ENCODE measurements at places on chromosomes 11 and 22.

DNA sequence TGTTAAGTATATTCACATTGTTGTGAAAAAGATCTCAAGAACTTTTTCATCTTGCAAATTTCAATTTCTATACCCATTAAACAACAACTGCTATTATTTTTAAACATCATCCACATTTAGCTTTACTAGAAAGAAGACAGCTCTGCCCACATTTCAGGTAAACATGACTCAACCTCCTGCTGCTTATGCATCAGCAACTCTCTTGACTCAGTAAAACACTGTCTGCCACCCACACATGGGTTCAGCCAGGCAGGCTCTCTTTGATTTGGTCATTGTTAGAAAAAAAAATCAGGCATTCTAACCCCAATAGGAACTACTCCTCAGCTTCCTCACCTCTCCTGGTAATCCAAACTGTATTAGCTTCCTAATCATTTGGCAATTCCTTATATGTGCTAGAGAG, 5.1 kb upstream of the ENDOD1 start:
- DNase-seq: no peak

GRCh38 chr11:69000831-69001242, 12.2 kb downstream of the MRGPRF start:
- DNase-seq: no peak

DNA sequence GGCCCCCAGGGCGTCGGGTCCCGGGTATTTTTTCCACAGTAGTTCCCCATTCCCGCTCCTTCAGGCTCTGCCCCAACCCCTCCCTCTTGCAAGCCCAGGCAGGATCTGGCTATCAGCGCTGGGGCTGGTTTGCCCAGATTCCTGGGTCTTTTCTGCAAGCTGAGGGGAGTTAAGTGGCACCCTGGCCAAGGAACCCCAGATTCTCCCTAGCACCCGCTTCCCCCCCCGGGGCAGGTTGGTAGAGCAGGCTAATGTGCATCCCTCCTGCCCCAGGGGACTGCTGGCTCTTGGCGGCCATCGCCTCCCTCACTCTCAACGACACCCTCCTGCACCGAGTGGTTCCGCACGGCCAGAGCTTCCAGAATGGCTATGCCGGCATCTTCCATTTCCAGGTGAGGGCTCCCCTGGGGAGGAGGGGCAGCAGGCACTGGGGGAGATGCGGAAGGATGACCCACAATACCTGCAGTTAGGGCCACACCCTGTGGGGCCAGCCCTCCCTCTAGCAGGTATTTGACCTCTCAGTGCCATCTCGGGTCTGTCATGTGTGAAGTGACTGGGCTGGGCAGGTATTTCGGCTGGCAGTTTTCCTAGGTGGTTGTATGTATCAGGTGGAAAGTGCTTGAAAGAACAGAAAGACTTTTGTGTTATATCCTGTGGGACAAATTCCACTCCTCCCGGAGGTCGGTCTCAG, 1.6 kb downstream of the CAPN1 start:
- DNase-seq: no peak

DNA sequence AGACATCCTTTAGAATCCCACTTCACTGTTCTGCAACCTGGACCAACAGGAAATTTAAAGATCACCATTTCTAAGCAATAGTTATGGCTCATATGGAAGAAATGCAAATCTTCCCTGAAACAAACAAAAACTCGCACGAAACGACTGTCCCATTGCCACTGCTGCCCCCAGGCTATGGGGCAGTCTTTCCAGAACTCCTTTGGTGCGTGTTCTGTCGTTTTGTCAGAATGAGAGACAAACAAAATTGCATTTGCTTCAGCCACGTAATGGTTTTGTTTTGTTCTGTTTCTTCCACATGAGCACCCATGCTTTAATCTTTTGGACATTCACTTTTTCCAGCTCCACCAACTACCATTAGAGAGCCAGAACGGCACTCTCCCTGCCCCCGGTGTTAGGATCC, 10.8 kb upstream of the FBLN1 start:
- DNase-seq: no peak

- DNase-seq: no peak
Observed at GRCh38 chr11:78806214-78807004, 231.7 kb upstream of the NARS2 start.

DNA sequence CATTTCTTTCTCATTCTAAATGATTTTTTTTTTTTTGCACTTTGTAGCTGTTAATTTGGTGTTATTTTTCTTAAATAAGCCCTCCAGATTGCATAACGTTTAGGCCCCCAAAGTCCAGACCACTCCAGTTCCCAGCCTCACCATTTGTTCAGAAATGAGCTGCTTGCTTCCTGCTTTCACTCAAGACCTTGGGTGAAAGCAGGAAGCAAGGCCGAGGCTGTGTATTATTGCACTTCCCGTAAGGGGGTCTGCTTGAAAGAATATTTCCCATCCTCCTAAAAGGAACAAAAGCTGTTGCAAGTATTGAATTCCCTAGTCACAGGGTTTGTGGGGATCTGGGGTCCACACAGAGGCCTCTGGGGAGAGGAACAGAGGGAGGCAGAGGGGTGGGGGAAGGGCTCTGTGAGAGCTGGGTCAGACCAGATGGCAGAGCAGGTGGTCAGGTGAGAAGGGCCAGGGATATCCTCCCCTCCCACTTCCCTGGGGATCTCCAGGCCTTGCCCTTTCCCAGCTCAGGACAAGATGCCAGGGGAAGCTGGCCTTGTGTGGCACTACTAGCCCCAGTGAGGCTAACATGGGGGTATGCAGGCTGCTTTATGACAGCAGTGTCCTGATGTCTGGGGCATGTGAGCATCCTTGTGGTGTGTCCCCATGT, 51.6 kb upstream of the MYEOV start:
- no peak for DNase-seq

DNA sequence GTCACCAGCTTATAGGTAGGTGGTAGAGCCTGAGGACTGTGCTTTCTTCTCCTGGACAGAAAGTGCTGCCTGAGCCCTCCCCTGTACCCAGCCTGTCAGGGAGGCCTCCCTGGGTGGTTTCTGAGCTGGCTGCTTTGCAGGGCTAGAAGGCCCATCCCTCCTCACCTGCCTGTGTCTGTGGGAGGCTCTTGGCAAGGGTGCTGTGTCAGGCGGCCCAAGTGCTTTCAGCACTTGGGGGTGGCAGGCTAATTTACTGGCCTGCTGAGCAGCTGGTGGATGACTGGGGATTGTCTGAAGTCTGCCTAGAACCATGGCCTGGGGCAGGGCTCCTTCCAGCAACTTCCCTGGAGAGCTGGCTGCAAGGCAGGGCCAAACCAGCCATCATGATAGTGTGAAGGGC, 139.0 kb upstream of the NAV2 start:
- DNase-seq: no peak

DNA sequence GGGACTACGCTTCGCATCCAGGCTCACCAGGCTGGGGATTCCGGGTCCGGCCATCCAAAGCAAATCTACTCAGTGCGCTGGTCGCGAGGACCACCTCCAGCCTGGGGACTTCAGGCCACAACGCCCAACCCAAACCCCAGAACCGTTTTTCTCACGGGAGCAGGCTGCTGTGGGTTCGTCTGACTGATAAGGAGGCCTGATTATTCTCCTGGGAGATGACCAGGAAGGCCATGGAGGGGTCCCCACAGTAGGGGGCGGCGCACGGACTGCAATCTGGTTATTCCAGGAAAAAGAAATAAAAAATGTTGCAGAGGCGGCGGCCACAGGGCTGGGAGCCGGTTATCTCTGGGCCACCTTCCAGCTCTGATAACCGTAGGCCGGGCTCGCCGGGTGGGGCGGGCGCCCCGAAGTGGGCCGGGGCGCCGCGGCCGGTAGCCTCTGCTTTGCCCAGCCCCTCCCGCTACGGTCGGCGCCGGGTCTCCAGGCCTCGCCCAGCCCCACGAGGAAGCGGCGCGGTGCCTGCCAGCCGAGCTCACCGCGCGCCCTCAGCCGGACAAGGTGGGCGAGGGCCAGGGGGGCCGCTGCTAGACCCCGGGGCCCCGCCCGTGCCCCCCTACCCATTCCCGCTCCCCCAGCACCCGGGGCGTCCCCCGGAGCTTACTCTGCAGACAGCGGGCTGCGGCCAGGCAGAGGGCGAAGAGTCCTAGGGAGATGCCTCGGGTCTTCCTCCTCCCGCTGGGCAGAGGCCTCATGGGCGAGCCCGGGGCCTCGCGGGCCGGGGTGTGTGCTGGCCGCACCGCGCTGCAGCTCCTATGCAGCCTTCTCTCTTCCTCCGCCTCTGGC, 446 bp downstream of the VSTM5 start:
- DNase-seq: no peak

GRCh38 chr22:37824674-37825641, 1.8 kb downstream of the GALR3 start:
- DNase-seq: no peak

- DNase-seq: no peak
Observed at GRCh38 chr11:61092280-61092766, 10.0 kb upstream of the CD5 start.

DNA sequence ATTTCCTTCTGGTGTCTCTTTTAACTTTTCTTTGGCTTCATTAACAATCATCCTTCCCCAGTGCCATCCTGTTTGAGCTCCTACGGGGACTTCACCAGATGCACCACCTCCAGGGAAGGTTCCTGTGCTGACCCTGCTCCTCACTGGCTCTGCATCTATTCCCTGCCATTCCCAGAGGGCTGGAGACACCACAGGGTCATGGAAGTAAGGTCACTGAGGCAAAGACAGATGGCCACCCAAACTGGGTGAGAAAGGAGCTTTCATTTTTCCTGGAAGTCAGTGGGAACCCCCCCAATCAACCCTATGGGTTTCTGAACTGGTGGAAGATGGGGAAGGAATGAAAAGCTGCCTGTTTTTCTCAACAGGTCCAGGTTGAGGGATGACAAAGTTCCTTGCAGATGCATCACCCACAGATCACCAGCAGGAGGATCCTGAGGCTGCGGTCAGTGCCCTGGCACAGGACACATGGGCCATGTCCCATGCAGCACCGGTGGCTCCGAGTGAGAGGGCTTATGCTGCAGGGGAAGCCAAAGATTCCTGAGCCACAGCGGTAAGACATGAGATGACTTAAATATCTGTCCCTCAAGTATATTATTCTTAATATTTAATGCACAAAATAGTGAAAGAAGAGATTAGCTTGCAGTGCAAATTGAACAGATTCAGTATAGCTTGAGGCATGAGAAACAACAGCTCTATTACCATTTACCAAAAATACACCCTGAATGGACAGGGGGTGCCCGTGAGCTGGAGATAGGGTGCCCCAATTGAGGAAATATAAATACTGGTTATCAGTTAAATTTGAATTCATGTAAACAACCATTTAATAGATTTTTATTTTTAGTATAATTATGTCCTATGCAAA, 73.0 kb upstream of the VPREB1 start:
- no peak for DNase-seq

DNA sequence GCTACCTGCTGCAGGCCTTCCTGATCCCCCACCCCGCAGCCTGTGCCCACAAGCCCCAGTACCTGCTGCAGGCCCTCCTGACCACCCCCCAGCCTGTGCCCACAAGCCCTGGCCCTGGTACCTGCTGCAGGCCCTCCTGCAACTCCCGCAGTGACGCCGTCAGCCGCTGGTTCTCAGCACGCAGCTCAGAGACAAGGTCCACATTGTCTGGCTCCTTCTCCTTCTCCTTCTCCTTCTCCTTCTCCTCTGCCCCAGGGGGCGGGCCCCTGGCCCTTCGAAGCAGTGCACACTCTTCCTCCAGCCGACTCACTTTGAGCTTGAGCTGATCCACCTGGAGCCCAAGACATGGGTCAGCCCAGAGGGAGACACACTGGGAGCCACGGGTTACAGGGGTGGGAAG, 9.1 kb downstream of the CARD10 start:
- no peak for DNase-seq

DNA sequence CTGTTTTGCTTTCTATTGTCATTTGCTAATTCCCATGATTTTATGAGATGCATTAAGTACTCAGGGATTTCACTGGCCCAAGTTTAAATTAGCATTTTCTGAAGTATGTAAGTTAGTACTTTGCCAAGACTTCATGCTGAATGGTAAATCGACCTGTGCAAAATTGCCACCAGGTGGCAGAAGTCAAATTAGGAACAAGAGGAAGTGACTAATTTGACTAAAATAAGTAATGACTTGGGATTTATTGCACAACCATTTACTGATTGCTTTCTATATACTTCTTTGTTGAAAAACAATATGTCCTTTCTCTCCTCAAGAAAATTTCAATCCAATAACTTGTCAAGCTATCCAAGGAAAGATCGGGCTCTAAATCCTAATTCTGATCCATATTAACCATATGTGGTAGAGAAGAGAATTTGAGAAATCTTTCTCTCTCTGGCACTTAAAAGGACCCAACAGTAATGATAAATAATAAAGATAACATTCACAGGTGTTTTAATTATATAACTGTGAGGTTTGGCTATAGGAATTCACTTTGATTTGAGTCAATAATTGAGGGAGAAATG, 253.7 kb upstream of the CHORDC1 start:
- no peak for DNase-seq

DNA sequence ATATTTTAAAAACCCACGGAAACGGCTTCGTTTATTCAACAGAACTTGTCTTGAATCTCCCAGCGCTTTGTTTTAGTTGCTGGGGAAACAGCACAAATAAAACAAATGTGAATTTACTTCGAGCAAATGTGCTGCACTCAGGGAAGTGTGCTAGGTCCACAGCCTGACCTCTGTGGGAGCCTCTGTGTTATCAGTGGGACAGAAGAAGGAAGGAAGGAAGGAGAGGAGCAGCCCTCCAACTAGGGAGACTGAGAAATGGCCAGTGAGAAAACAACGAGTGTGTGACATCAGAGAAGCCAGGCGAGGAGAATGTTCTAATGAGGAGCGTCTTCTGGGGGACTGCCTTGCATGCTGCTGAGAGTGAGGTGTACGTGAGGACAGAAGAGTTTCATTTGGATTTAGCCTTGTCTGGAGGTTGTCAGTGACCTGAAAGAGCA, 42.7 kb downstream of the PPP6R3 start:
- DNase-seq: no peak

DNA sequence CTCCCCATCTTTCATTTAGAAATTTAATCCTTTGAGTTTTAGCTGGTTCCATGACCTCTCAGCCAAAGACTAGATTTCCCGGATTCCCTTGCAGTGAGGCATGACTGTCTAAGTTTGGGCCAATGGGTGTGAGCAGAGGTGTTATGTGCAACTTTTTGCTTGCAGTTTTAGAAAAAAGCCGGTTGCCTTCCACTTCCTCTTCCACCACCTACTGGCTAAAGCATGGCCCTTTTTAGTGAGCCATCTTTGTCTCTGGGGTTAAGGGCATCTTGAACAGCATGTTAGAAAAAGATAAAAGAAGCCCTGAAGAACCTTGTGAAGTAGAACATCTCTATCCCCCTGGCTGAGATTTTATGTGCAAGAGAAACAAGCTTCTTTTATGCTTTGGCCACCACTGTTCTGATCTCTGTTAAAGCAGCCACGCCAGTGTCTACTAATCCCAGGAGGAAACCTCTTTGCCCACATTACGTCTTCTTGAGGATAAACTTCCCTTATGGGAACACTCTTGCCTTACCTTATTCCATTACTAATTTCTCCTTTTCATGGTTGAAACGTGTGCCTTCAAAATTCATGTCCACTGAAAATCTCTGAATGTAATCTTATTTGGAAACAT, 279.9 kb downstream of the TENM4 start:
- DNase-seq: no peak

All from NCI-H2107 (cell line).